ENCODE measurements at places on chromosomes 16 and 17.

DNA sequence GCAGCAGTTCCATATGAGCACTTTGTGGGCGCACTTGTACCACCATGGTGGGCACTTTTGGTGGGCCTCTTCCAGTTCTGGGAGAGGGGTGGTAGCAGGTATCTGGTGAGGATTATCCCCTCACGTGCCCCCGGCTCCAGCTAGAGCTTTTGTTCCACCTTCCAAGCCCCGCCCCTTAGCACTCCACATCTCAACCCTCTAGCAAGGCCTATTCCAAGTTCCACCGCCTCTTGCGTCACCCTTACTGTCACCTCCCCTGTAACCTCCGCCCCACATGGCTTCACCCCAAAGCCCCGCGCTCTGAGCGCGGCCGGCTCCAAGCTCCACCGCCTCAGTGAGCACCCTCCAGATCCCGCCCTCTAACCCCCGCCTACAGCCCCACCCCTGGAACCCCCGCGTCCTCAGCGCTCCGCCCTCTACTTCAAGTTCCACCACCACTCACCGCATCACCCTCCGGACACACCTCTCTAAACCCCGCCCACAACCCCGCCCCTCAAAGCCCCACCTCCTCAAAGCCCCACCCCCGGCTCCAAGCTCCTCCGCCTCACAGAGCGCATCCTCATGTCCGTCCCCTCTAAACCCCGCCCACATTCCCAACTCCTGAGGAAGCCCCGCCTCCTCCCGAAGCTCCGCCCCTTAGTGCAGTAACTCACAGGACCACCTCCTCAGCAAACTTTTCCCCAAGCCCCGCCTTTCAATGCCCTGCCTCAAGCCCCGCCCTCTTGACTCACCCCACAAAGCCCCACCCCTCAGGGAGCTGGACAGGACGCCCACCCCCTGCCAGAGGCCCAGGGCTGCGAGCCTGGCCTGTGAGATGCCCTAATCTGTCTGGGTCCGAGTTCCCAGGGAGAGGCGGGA lies 11.1 kb downstream of the SCN4A start:
- peak; percentile 29 for DNase-seq

- no peak for DNase-seq
Observed at GRCh38 chr17:5468075-5468473, 708 bp downstream of the DHX33 start.

DNA sequence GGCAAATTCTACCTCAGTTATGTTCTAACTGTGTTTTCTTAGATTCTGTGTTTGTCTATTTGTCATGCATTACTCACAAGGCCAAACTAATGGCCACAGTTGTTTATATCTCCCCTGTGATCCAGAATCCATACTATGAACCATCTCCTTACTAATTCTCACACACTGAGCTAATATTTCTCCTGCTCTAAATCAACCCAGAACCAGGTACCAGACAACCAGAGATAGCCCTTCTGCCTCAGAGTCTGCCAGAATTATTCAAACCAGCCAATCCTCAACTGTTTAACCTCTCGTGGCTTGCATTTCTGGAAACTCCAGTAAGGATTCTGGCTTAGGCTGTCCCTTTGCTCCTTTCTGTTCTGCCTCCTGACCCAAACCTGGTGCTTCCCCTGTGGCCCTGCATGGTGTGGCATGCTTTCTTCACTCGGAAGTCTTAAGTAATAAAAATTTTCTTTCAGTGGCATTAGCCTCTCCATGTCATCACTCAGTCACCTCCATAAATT lies 59.4 kb downstream of the EFCAB5 start:
- peak; percentile 11 for DNase-seq

- no peak for DNase-seq
Observed at GRCh38 chr17:53033297-53033696, 789.4 kb upstream of the KIF2B start.

- DNase-seq, result peak; percentile 71
Observed at GRCh38 chr16:88685156-88686061, 898 bp downstream of the SNAI3 start.

DNA sequence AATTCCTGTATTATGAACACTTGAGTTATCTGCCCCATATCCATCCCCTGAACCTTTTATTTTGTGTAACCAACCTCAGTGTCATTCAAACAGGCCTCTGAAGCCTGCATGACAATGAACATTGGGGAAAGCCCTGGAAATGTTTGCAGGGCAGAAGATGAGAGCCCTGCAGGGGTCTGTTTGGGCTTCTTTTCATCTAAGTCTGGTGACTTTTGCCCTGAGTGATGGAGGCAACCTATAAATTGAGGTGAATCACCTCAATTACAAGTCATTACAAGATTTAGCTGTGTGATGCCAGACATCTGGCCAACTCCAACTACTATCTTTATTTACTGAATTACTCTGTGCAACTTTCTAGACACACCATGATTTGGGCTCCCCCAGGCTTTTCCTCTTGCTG lies 189.2 kb downstream of the MAF start:
- DNase-seq, result no peak

- peak; percentile 19 for DNase-seq
Observed at GRCh38 chr16:60107437-60107836, 1373.3 kb upstream of the GOT2 start.

- no peak for DNase-seq
Observed at GRCh38 chr17:45666046-45666600, 118.0 kb upstream of the CRHR1 start.

GRCh38 chr16:73049091-73049490 lies 1.2 kb upstream of the ZFHX3 start:
- no peak for DNase-seq

DNA sequence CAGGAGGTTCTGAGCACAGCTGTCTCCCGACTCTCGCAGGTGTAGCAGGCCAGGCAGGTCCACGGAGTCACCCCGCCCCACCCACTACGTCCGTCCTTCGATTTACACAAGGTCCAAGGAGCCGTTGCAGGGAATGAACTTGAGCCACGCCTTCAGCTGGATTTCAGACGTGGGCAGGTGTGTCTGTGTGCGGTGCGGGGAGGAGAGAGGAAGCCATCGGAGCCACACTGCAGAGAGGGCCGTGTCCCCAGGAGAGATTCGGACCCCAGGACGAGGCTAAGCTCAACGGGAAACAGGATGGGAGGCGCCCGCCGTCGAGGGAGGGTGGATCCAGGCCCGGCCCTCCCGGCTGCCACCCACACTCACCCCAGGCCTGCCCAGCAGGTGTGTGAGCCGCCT lies 50.3 kb downstream of the RPH3AL start:
- no peak for DNase-seq

- no peak for DNase-seq
Observed at GRCh38 chr16:80317599-80318037, 223.2 kb upstream of the DYNLRB2 start.

- DNase-seq, result peak; percentile 79
Observed at GRCh38 chr16:75251280-75252048, at the start of gene BCAR1. BCAR1 (minus strand) TSS chr16:75251624; CDS start chr16:75251482, 142 bp downstream.

GRCh38 chr17:17191961-17192381 lies 14.2 kb downstream of the PLD6 start:
- peak; percentile 74 for DNase-seq

- peak; percentile 55 for DNase-seq
Observed at GRCh38 chr16:52912565-52913173, 140.0 kb downstream of the CHD9NB start.

Measured in LHCN-M2 (cell line).